ENCODE measurements at places on chromosomes 11 and 22.

DNA sequence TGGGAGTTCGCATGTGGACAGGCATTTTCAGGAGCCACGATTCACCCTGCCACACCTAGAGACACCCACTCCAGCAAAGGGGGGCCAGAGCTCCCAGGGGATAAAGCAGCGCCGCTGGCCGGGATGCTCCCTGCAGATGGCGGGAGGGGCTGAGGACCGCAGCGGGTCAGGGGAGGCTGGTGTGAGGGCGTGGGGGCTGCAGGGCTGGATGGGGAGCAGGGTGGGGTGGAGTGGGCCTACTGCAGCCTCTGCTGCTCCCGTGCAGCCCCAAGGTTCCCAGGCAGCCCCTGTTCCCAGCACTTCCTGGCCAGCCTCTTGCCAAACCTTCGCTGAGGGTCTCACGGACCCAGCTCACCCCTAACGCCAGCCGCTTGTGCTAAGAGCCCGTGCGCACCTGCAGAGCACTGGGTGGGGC lies 13.0 kb downstream of the MUC5B start:
- no peak for DNase-seq

DNA sequence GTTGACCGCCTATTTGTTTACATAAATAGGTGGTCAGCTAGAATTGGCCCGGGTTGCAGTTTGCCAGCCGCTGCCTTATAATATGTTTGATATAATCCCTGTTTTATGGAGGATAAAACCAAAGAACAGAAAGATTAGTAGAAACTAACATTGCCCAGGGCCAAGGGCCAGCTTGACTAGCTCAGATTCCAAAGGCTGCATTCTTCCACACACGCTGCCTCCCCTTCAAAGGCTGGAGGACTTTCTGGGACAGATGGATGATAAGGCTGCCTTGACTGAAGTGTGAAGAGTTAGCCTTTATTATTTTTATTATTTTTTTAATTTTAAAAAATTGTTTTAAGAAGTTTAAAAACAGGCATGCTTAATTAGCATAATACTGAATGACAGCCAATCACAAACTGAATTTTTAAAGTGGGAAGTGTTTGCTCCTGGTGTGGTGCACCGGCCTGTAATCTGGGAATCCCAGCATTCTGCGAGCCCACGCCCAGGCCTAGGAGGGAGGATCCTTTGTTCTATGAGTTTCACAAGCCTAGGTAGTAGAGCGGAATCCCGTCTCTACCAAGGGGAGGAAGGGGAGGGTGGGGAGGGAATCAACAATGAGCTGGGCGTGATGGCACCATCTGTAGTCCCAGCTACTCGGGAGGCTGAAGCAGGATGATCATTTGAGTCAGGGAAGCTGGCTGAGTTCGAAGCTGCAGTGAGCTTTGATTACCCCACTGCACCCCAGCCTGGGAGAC lies 114.9 kb downstream of the NAV2 start:
- no peak for DNase-seq

DNA sequence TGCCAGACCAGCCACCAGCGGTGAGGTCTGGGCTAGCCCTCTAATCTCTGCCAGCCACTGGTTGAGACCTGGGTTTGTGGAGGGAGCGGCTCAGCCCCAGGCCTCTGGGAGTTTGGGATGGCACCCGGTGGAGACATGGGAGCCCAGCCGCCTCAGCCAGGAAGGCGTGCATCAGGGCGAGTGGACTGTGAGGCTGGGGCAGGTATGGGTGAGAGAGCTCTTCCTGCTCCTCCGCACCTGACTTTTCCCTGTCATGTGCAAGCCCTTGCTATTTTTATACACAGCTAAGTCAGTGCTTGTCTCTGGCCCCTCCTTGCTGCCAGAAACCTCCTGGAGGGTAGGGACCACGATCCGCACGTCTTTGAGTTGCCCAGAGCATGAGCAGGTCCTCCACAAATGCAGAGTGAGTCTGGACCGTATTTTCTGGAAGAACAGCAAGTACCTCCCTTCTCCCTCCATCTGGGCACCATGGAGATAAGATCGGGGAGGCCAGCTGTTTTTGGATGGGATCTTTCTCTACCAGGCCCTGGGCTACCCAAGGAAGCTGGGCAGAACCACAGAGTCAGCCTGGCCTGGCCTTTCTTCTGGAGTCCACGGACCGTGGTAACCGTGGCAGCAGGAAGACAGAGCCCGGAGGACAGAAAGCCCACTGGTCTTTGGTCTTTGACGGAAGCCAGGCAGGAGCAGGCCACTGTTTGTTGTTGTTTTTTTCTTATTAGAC lies 53.3 kb downstream of the IGLL1 start:
- no peak for DNase-seq

- DNase-seq = no peak
Measured at GRCh38 chr11:66745356-66746235, 16.6 kb upstream of the SPTBN2 start.

- DNase-seq = no peak
Measured at GRCh38 chr11:102413497-102413896, 39.1 kb downstream of the TMEM123 start.

DNA sequence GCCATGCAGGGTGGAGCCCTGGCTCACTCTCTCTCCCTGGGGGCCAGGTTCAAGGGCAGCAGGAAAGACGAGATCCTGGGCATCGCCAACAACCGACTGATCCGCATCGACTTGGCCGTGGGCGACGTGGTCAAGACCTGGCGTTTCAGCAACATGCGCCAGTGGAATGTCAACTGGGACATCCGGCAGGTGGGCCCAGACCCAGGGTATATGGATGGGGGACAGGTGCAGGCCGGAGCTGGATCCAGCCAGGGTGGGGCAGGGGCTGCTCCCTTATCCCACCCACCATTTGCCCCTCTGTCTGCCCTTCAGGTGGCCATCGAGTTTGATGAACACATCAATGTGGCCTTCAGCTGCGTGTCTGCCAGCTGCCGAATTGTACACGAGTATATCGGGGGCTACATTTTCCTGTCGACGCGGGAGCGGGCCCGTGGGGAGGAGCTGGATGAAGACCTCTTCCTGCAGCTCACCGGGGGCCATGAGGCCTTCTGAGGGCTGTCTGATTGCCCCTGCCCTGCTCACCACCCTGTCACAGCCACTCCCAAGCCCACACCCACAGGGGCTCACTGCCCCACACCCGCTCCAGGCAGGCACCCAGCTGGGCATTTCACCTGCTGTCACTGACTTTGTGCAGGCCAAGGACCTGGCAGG lies 2.9 kb downstream of the TRPT1 start:
- no peak for DNase-seq

GRCh38 chr11:35274909-35275785 lies 136.2 kb downstream of the CD44 start:
- DNase-seq = no peak
